Fibroblast of lung (primary cell): ENCODE measurements at places on chromosomes 13 and 19. TPM values are rescaled to one million over a fixed set of nuclear protein-coding genes. Genes with fewer than 3 reads are reported as not detected.

- DNase-seq = peak; percentile 46
- H3K4me1 ChIP-seq = no peaks in the 10 kb centered on the region
- H3K27me3 ChIP-seq = no peaks in the 10 kb centered on the region
- H3K36me3 ChIP-seq = no peaks in the 10 kb centered on the region
- no peak overlapping the region for H3K4me3 ChIP-seq
- no peak overlapping the region for H3K27ac ChIP-seq
These were observed 215.2 kb downstream of the NBEA start for GRCh38 chr13:35157143-35157755.

DNA sequence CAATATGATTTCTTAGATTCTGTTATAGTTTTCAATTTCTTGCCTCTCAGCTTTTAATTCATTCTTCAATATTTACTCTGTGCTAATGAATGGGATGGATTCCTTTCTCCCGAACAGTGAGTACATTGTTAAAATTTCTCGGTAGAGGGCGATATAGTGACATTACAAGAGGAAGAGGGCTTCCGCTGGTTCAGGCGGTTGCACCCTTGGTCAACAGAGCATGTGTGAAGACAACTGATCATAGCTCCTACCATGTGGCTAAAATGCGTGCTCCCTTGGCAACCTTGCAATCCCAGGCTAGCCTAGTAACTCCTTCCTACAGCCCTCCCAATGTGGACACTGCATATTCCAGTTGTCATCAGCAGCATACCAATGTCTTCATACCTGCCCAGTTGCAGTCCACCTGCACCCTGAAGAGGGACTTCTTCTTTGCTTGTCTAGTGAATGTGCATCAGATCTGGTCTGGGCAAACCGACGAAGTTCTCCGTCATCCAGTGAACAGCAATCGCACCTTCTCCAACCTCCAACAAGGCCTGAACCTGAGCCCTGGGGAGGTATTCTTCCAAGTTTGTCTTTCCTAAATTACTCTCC lies 653.0 kb upstream of the GPC6 start:
- no peaks in the 10 kb centered on the region for H3K36me3 ChIP-seq
- H3K4me1 ChIP-seq = no peaks in the 10 kb centered on the region
- peak; percentile 33 for DNase-seq

DNA sequence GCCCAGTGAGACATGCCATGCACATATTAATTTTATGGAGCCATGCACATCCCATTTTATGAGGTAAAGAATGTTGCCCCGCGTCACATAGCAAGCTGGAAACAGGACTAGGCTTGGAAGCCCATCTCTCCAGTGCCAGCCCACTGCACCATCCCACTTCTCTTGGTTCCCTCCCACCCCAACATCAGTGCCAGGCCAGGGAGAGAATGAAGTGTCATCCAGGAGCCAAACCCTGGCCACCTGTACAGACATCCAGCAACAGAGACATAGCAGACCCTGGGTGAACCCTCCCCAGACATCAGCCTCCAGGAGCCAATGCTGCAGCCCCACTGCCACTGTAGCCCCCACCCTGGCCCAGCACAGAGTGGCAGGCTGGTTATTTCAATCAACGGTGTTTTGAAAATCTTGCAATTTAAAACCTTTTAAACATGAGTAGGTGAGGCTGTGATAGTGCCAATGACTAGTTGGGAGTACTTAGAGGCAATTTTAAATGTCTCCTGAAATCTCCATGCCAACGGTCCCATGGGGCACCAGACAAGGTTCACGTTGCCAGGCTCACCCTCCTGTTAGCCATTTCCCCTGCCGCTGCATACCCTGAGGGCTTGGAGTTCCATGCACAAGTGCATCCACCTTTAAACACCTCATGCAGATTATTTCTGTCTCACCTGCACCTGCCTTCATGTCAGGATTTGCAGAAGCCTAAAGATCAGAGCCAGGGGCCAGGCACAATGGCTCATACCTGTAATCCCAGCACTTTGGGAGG lies 34.7 kb downstream of the VSTM2B start:
- DNase-seq = no peak
- no peaks in the 10 kb centered on the region for H3K4me1 ChIP-seq
- H3K27me3 ChIP-seq = no peaks in the 10 kb centered on the region
- H3K4me3 ChIP-seq = no peak overlapping the region

- no peaks in the 10 kb centered on the region for H3K27me3 ChIP-seq
These were observed 5.5 kb downstream of the MKNK2 start for GRCh38 chr19:2045501-2046045.

- no peaks in the 10 kb centered on the region for H3K36me3 ChIP-seq
- H3K4me1 ChIP-seq = no peaks in the 10 kb centered on the region
- DNase-seq = no peak
- no peak overlapping the region for H3K4me3 ChIP-seq
- H3K27me3 ChIP-seq = no peaks in the 10 kb centered on the region
- H3K27ac ChIP-seq = no peak overlapping the region
These were observed 1253.2 kb upstream of the PRR20A start for GRCh38 chr13:55887561-55887960.

DNA sequence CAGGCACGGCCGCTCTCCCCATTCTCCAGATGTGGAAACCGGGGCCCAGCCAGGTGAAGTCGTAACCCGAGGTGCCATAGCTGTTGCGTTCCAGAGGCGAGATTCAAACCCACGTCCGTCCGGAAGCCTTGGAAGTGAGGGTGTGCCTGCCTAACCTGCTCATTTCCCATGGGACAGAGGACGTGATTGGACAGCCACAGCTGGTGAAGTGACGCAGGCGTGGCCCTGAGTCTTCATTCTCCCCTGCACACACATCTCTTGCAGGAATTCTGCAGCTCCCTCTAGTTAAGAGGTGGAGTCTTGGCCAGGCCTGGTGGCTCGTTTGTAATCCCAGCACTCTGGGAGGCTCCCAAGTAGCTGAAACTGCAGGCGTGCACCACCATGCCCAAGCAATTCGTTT lies 16.8 kb downstream of the MEIS3 start:
- H3K4me3 ChIP-seq = no peak overlapping the region
- no peaks in the 10 kb centered on the region for H3K4me1 ChIP-seq
- no peak for DNase-seq
- H3K36me3 ChIP-seq = no peaks in the 10 kb centered on the region
- H3K27ac ChIP-seq = no peak overlapping the region

DNA sequence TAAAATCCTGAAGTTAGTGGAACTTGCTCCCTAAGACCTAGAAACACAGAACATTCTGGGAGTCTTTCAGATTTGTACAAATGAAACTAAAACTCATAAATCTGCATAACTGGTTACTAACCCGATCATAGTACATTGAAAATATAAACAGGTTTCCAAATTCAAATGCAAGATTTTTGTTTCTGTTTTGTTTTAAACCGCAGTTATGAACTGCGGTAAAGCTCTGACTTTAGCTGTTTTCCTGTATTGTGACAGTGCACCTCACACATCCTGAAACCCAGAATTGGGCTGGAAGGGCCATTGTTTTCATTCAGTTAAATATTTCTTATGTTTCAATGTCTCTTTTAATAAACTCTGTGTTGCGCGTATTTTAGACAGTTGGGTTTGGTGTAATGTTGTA lies 204.7 kb downstream of the SHISA2 start:
- no peaks in the 10 kb centered on the region for H3K36me3 ChIP-seq
- no peak overlapping the region for H3K27ac ChIP-seq
- DNase-seq = no peak
- H3K4me1 ChIP-seq = no peaks in the 10 kb centered on the region
- H3K4me3 ChIP-seq = no peak overlapping the region
- H3K27me3 ChIP-seq = no peaks in the 10 kb centered on the region

DNA sequence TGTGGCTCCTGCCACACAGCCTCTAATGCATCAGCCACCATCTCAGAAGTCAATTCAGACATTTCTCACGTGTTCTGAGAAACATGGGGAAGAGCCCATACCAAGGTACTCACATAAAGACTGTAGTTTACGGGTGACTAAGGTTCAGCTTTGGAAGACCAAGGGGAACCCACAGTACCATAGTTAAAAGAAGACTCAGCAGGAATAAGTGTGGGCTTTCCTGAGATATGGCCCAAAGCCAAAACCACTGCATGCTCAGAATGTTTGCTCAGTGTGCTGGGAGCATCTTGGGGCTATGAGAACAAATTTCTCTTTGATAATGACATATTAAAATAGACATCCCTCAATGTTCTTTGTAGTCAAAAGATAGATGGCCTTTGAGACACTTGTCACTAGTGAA lies 283.8 kb downstream of the DCT start:
- no peak overlapping the region for H3K27ac ChIP-seq
- no peaks in the 10 kb centered on the region for H3K4me1 ChIP-seq
- no peak overlapping the region for H3K4me3 ChIP-seq
- H3K27me3 ChIP-seq = no peaks in the 10 kb centered on the region
- DNase-seq = peak; percentile 77

GRCh38 chr13:72745260-72745659 lies 17.5 kb downstream of the BORA start:
- peaks cover 1% of the 10 kb centered on the region for H3K36me3 ChIP-seq
- H3K27me3 ChIP-seq = no peaks in the 10 kb centered on the region
- no peak overlapping the region for H3K27ac ChIP-seq

SIGLEC7 gene
- total RNA-seq = not detected in 2 replicates

ADGRE3 gene
- not detected in 2 replicates for total RNA-seq

LHB gene
- not detected in 2 replicates for total RNA-seq

UNC13A gene
- total RNA-seq = under 0.01 TPM in 2 replicates
